ENCODE measurements at places on chromosomes 3 and 15. TPM values are rescaled to one million over a fixed set of nuclear protein-coding genes. Genes with fewer than 3 reads are reported as not detected.

Gene PPIP5K1
- 60.9 TPM for total RNA-seq

Gene SLC22A13
- total RNA-seq: 0.51 TPM

Gene IL5RA
- total RNA-seq: 3.0 TPM

Gene A4GNT
- total RNA-seq: not detected

Gene KIF7
- 2.2 TPM for total RNA-seq

Gene CPNE4
- total RNA-seq: 1.8 TPM

Gene FES
- 249 TPM for total RNA-seq

DNA sequence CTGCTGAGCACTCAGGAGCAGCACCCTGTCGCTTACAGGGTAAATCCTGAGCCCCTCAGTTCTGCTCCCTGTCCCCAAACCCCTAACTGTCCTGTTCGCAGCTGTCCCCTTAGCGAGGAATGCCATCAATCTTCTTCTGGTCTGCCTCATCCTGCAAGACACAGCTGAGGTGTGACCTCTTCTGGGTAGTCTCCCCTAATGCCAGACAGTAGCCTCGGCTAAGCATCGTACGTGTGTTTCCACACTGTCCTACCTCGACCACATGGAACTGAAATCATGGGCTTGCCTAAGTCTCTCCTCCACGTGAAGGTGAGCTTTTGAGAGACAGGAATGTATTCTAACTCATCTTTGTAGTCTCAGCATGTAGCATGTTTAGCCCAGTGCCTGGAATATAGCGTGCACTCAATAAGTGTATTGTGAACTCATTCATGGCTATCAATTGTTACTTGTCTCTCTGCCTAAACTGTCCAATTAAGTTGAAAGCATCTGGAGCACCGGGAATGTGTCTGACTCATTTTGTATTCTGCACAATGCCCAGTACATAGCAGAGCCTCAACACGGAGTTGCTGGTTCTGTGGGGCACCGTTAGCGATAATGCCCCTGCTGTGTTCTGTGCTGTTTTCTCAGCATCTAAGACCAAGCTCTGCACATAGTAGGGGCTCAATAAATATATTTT, 90.2 kb downstream of the HES1 start:
- no peak for DNase-seq

DNA sequence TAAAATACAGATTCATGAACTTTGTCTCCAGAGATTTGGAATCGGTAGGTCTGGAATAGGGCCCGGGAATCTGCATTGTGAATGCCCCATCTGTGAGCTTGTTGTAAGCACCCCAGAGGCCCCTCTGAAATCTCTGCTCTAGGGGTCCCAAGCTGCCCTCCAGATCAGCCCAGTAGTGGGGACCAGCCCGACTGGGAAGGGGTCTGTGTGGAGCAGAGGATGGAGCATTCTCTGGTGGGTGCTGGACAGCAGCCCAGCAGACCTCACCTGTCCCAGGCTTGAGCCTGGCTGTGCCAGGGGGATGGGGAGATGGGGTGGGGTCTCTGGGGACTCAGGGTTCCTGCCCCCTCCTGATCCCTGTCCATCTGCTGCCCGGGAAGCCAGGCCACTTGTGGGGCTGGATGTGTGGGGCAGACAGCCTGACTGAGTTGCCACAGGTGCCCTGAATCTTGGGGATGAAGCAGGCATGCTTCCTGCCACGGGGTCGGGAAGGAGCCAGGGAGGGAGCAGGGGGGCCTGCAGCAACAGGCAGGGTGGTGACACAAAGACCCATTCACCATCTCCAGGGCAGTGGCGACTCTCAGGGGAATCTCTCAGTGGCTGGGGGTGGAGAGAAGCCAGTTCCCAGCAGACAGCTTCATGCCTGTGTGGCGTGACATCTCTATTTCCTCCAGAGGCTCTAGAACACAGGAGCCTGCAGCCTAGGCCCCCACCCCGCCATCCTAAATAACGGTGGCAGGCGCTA, 99.3 kb downstream of the WNT7A start:
- no peak for DNase-seq

- DNase-seq: no peak
Measured at GRCh38 chr3:11690863-11691766, 47.4 kb upstream of the VGLL4 start.

DNA sequence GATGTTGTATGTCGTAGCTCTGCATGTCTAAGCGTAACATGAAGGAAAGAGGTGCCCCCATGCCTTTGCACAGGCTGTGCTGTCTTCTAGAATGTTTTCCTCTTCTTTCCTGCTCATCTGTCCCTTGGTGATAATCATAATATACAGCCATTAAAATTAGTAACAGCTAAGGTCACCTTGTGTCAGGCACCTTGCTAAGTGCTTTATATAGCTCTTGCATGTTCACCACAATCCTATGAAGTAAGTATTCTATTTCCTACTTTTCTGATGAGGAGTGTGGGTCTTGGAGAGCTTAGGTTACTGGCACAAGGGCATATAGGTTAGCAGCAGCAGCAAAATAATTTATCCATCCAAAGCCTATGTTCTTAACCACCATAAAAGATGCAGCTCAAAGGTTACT, 754.4 kb downstream of the NTRK3 start:
- no peak for DNase-seq

DNA sequence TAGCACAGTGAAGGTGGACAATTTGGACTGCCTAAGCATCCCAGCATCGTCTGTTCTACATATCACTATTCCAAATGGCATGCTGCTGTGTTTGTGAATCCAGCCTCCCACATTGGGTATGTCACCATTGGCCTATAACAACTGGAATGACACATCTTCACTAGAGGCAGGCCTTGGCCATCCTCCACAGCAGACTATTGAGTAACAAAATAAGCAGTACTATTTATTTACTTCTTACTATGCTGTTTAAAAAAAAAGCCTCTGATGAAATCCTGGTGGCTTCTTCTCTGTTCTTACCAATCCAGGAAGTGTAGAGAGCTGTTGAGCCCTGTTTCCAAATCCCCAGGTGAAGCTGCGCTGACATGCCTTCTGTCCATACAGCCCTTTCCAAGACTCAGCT, 30.6 kb upstream of the CERS3 start:
- no peak for DNase-seq
